ENCODE measurements at places on chromosomes 4 and X.
A peak's percentile ranks its signal among the peaks of the same experiment; 100 is the strongest.

DNA sequence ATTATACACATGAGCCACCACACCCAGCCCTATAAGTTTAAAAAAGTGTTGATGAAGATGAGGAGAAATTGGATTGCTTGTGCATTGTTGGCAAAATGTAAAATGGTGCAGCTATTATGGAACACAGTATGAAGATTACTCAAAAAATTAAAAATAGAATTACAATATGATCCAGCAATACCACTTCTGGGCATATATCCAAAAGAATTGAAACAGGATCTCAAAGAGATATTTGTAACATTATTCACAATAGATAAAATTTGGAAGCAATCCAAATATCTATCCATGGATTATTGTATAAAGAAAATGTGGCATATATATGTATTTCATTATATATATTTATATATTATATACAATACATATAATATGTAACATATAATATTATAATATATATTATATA is 515.6 kb upstream of the GNPDA2 start:
- DNase-seq = no peak

DNA sequence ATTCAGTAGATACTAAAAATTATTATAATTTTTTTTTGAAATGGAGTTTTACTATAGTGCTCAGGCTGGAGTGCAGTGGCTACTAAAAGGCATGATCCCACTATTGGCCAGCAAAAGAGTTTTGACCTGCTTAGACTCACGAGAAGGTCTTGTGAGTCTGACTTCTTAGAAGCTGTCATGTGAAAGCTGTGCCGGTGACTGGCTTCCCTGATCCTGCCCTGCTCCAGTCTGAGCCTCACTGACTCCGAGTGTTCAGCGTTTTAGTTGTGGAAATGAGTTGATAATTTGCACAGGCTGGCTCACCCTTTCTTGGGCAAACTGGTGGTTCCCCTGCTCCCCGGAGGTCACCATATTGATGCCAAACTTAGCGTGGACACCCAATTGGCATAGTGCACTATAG is 16.4 kb upstream of the CXCL8 start:
- DNase-seq = no peak

GRCh38 chrX:30786374-30786773 is 102.7 kb downstream of the TAB3 start:
- no peak for DNase-seq

DNA sequence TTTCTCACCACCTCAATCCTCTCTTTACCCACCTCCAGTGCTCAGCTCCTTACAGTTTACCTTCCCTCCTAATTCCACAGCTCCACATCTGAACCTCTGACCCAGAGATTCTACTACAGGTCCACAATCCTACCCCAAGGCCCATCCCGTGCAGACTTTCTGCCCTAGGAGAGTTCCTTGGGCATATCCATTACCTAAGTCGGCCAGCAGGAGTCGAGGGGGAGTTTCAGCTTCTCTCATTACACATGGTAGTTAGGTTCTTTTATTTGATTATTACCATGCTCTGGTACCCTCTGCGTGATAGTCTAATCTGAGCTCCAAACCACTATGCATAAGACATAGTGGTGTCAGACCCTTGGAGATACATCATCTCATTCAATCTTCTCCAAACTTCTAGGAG is 117.9 kb downstream of the SH3RF1 start:
- DNase-seq = no peak

DNA sequence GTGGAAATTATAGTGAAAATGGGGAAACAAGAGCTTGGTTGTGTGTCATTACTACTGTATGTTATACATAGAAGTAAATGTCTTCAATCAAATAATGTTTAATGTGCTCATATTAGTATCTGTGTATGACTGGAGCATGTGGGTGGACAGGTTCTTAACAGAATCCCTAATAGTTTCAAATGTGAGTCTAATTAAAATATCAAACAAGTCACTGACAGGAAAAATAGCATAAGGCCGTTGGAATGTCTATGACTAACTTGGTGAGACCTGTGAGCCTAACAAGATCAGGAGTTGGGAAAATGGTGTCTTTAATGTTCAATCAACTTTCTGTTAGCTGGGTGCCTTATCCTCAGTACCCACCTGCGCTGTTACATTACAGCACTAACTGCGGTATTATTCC is 6.2 kb upstream of the CXCL3 start:
- no peak for DNase-seq

- DNase-seq = no peak
These were observed 807.9 kb downstream of the C4orf33 start for GRCh38 chr4:129903861-129904260.

DNA sequence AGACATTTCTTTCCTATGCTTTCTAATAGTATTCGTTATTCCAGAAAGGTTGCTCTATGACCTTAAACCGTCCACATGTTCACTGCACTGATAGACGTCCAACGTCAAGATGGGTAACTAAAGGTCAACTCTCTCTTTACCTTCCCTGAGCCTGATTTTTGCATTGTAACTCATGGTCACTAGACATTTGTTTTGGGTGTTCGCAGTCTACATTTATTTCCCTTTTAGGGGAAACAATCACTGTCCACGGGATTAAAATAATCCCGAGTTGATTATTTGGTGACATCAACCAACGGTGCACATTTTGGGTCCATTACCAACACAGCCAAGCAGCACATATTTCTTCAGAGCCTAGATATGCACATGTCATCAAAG is 540 bp upstream of the HADH start:
- DNase-seq = no peak

- no peak for DNase-seq
These were observed 181.4 kb downstream of the AMELX start for GRCh38 chrX:11474576-11474975.

DNA sequence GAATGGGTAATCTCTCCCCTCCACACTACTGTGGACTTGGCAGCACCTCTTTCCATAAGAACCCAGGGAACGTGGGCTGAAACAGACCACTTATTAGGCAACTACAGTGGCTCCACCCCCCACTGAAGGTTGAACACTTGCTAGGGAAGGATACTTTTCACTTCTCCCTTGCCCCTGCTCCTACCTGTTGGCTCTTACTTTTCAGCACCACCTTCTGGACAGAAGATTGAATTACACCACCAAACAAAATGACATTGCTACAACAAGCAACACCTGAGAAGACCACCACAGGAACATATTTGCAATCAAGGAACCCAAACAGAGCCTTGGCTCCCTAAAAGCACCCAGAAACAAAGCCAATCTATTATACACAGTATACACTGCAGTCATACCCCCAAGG is 132.1 kb upstream of the CXCL13 start:
- DNase-seq = no peak

- DNase-seq = no peak
These were observed 2.7 kb downstream of the LIMCH1 start for GRCh38 chr4:41540687-41541086.

DNA sequence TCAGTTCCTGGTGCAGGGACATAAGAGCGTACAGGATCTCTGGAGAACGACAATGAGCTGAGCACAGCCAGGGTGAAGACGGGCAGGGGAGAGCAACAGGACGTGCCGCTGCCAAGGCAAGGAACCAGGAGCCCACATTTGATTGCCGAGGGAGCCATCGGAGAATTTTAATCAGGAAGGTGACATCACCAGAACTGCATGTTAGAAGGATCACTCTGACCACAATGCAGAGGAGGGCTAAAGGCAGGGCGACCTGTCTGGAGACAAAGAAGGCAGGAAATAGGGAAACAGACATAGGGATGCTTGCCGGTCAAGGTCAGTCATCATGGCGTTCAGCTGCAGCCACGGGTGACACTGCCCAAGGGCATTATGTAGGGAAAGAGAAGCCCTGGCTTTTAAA is 81.4 kb downstream of the RBM47 start:
- DNase-seq = no peak

DNA sequence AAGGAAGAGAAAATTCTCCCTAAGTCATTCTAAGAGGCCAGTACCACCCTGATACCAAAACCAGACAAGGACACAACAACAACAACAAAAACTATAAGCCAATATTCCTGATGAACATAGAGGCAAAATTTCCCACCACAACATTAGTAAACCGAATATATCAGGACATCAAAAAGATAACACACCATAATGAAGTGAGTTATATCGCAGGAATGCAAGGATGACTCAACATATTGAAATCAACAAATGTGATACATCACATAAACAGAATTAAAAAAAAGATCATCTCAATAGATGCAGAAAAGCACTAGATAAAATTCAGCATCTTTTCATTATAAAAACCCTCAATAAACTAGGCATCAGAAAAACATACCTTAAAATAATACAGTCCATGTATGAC is 1844.4 kb upstream of the PCDH10 start:
- no peak for DNase-seq

DNA sequence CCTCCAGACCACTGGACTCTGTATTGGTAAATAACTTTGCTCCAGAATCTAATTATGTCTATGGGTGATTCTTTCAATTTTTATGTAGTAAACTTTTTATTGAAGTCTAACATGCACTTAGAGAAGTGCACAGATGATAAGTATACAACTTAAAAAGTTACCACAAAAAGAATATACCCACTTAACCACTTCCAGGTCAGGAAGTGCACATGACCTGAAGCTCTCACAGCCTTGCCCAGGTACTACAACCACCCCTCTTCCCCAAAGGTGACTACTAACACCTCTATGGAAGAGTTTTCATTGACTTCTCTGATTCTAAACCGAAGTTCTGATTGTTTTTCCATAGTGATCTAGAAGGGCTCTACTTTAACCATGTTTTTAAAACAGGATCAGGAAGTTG is 43.6 kb upstream of the SPRY1 start:
- no peak for DNase-seq

GRCh38 chr4:39278476-39278875 is 87.7 kb downstream of the RFC1 start:
- DNase-seq = no peak

DNA sequence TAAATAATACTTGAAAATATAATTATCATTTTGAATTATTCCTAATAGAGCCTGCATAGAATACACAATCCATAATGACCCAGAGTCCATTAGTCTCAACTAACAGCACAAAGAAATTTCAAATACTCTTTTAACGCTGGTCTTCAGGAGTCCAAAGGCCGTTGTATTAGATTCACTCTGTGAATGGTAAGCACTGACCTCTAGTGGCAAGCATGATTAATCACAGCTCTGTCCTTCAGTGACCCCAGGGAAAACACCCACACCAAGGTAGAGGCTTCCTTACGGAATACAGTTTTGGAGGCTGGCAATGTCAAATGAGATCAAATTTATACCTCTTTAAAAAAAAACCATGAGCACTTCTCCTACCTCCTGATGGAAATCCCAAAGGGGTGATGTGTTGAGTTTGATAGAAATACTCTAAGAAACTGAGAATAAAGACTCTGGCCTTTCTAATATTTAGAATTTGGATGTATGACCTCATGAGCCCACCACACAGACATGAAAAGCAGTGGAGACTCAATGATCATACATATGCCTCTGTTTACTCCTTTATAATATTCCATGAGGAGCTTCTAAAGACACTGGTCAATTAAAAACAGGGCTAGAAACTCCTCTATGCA is 147.2 kb upstream of the DKK2 start:
- peak; percentile 40 for DNase-seq

DNA sequence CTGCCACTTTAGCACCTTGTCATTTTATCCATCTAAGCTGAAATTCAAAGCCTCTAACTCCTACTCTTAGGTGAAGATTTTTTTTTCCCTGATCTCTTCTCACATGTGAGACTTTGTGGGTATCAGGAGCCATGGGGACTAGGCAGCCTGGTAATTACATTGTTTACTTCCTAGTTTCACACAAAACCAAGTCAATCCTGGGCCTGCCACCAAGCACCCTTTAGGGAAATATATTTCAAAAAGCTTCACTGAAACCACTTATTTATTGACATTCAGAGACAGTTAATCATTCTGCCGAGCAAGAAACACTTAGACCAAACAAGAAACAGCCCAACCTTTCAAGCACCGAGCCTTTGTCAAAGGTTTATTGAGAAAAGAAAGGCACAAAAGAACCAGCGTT is 200.0 kb downstream of the RELL1 start:
- no peak for DNase-seq

DNA sequence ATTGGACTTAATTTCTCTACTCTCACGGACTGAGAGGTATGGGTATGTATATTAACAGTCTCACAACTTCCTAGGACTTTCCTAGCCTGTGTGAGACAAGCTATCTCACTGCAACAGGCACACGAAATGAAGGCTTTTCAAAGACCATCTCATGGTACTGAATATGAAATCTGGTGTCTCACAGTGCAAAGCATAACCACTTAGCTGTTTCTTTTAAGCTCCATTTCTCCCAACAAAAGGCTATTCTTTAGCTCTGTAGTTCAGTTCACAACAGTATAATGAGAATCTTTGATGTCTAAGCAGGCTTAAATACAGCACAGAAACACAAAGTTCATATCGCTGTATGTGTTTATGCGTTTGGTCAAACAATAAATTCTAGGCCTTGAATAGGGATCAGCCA is 116.2 kb upstream of the PCDH18 start:
- no peak for DNase-seq

- DNase-seq = no peak
These were observed 13.2 kb upstream of the SOD3 start for GRCh38 chr4:24781999-24782745.

GRCh38 chr4:186798951-186799659 is 75.4 kb upstream of the FAT1 start:
- no peak for DNase-seq

Measured in NCI-H510A treated with DMSO at 0.1 percent for 48 hours (cell line).